ENCODE measurements at places on chromosomes 3 and 15. TPM values are rescaled to one million over a fixed set of nuclear protein-coding genes. Genes with fewer than 3 reads are reported as not detected.

GRCh38 chr3:57064572-57064971 is 4.1 kb downstream of the SPATA12 start:
- DNase-seq, result no peak

- peak; percentile 66 for DNase-seq
Observed at GRCh38 chr3:29382409-29382808, 101.5 kb downstream of the RBMS3 start.

DNA sequence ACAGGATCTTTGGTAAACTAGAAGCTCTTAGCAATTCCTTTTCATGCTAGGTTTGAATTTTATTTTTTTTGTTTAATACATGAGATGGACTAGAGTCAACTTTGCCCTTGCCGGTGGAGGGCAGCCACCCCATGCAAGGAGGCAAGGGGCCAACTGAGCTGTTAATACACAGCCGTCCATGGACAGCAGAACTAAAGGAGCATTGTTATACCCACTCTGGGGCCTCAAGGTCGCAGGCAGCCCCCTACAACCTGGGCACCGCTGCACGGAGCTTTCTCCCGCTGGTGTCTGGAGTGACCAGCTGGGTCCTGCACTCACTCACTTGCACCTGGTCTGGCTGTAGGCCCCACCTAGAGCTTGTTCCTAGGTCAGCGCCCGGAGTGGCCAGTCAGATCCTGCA is 47.9 kb upstream of the ACKR4 start:
- no peak for DNase-seq

GRCh38 chr15:44971036-44971435 is 14.5 kb downstream of the TERB2 start:
- DNase-seq, result peak; percentile 4

DNA sequence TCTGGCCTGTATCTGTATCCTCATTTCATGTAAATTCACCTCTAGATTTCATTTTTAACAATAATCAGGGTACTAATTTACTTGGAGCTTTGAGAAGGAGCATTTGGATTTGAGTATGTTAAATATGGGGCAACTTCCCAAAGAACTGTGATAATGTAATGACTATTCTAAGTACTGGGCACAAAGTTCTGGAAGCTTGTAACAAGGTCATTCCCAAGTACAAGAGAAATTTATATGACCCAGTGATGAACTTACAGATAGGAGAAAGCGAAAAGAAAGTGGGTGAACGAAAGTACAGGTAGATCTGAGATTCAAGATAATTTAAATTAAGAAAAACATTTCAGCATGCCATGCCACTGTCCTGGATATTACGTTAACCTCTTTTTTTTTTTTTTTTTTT is 93.8 kb downstream of the MYO5A start:
- DNase-seq, result no peak

DNA sequence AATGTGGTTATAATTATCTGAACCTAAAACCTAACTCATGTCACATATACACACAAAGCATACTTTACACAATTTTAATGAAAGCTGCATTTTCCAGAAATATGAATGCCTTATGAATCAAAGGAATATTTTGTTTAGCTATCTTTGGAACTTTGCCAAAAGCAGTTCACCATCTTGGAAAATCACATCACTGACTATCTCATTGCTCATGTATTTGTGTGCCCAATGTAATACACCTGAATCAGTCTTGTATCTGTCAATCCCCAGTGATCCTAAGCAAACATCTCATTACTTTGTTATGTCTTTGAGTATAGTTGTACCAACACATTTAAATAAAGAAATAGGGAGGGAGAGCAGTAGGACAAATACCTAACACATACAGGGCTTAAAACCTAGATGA is 15.6 kb upstream of the CD47 start:
- no peak for DNase-seq

- peak; percentile 46 for DNase-seq
Observed at GRCh38 chr3:146218880-146219866, 31.7 kb downstream of the PLSCR4 start.

GRCh38 chr3:69161587-69162307 is 39.4 kb upstream of the LMOD3 start:
- DNase-seq, result peak; percentile 67

- no peak for DNase-seq
Observed at GRCh38 chr3:109050591-109051167, 67.3 kb downstream of the MORC1 start.

DNA sequence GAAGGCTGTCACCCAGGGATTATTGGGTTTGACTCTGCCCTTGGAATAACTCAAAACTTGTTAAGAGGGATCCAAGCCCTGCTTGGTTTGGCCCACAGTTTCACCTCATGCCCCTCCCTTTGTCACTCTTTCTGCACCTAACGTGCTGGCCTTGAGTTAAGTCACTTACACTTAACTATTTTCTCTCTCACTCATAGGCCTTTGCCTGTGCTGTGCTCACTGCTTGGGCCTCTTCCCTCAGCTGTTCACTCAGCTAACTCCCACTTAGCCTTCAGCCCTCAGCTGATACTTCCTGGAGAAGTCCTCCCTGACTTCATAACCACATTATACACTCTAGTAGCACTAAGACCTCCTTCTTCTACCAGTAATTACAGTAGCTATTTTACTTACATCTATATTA is 133.3 kb downstream of the CMSS1 start:
- DNase-seq, result no peak

GRCh38 chr15:56184516-56184915 is 59.2 kb downstream of the RFX7 start:
- DNase-seq, result no peak

- DNase-seq, result no peak
Observed at GRCh38 chr15:31606931-31607497, 280.4 kb downstream of the KLF13 start.

- peak; percentile 67 for DNase-seq
Observed at GRCh38 chr3:69370156-69370883, 15.6 kb downstream of the FRMD4B start.

DNA sequence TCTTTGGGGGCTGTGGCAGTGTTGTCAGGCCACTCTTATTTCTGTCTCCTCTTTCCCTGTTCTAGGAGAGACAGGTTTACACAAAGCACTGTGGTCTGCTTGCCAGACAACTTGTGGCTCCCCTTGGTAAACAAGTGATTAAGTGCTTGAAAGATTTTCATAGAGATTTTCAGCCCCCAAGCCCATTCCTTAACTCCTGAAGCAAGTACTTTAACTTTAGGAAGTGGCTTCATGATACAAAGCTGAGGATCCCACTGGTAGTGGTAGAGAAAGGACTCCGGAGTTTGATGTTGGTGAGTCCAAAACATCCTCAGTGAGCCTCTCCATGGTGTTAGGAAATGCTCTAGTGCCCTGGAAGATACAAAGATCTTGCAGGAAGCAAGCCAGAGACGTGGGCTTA is 12.0 kb downstream of the ZBTB38 start:
- no peak for DNase-seq

GRCh38 chr15:70892912-70893560 is 410 bp downstream of the LRRC49 start:
- peak; percentile 84 for DNase-seq

DNA sequence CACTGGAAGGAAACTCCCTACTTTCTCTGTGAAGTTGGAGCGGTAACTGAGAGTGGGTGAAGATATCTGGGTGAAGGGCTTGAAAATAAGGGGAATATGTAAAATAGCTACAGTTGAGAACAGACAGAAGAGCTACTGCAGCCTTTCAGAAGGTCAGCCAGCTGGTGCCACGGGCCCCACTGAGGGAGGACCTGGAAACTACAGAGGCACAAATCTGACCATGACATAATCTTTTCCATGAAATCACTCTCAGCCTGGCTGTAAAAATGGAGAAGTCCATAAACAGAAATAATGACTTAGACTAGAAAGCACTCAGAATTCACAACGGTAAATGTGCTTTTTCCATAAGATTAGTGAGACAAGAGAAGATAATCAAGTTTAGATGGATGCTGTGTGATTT is 46.4 kb downstream of the ST3GAL6 start:
- peak; percentile 33 for DNase-seq

- DNase-seq, result no peak
Observed at GRCh38 chr15:39491115-39491885, 89.6 kb upstream of the THBS1 start.

- DNase-seq, result no peak
Observed at GRCh38 chr15:25944386-25944785, 81.3 kb upstream of the ATP10A start.

DNA sequence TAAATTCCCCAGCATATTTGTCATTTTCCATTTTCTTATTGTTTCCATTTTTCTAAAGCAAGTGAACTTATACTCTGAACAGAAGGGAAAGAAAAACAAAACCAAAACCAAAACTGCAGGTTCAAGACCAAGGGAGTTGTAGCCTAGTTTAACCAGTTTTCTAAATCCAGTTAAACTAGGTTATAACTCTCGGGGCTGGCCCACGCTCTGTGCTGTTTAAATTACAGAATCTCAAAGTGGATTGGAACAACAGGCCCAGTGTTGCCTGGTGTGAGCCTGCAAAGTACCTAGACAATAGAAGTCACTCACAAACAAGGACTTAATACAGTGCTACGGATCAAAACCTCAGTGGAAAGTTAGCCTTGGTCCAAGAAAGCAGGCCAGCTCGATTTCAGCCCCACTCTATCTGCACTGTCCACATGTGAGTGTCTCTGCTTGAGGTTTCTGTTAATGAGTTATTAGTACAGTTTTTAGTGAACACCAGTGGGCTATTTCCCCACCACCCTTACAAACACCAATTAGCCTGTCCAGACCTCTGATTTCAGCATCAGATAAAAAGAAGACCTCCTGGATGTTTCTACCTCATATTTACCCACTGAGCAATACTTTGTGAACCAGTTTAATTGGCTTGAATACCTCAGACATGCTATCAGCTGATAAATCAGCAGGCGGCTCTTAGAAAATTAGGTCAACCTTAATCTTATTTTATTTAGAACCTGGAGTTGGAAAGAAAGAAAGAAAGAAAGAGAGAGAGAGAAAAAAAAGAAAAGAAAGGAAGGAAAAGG is 93.8 kb upstream of the PDZRN3 start:
- peak; percentile 39 for DNase-seq

GRCh38 chr3:30078736-30079135 is 527.7 kb upstream of the TGFBR2 start:
- no peak for DNase-seq

GRCh38 chr3:70532806-70533205 is 220.4 kb upstream of the MDFIC2 start:
- no peak for DNase-seq

Gene SUSD5
- 1.8 TPM for polyA plus RNA-seq

Gene XYLB
- 3.7 TPM for polyA plus RNA-seq

Gene GOLGA6D
- polyA plus RNA-seq, result 0.33 TPM

Gene PXK
- polyA plus RNA-seq, result 19.4 TPM

Gene GRK7
- polyA plus RNA-seq, result 0.13 TPM

Gene MESP2
- 0.40 TPM for polyA plus RNA-seq

Gene EFCAB12
- polyA plus RNA-seq, result 0.08 TPM
